ENCODE measurements at places on chromosomes 7 and 10. TPM values are rescaled to one million over a fixed set of nuclear protein-coding genes. Genes with fewer than 3 reads are reported as not detected.

GRCh38 chr7:10721289-10721688 is 252.4 kb upstream of the PHF14 start:
- H3K27me3 ChIP-seq = no peaks in the 10 kb centered on the region
- H3K36me3 ChIP-seq = no peaks in the 10 kb centered on the region

DNA sequence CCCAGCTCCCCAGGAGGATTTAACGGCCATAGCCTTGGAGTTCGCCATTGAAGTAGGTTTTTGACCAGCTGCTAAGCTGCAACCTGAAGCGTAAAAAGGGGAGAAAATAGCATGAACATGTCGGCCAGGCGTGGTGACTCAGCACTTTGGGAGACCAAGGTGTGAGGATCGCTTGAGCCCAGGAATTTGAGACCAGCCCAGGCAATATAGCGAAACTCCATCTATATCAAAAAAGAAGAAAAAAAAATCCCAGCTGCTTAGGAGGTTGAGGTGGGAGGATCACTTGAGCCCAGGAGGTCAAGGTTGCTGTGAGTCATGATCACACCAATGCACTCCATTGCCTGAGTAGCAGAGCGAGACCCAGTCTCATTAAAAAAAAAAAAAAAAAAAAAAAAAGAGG is 32.2 kb upstream of the MCU start:
- H3K27ac ChIP-seq = peak overlapping the region; percentile 64
- no peaks in the 10 kb centered on the region for H3K36me3 ChIP-seq
- H3K27me3 ChIP-seq = no peaks in the 10 kb centered on the region
- H3K4me3 ChIP-seq = no peak overlapping the region

DNA sequence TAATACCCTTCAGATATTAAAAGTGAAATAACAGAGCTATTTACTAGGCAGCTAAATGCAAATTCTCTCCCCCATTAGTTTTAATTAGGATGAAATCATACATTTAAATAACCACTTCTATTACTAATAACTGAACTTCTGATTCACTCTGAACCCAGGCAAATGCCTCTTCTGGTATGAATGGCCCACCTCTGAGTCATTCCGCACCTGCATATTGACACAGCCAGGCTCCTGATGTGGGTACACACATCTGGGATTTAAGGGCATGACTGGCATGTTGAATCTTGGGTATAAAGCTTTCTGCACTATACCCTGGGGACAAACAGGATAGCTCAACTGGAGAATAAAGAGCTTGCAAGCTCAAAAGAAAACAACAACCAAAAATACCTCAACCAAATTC is 140.9 kb downstream of the AUTS2 start:
- peak; percentile 52 for DNase-seq
- H3K4me1 ChIP-seq = no peaks in the 10 kb centered on the region
- no peak overlapping the region for H3K4me3 ChIP-seq
- H3K27me3 ChIP-seq = peaks cover 16% of the 10 kb centered on the region
- no peak overlapping the region for H3K27ac ChIP-seq

- H3K4me3 ChIP-seq = peak overlapping the region; percentile 77
- peak; percentile 48 for DNase-seq
- peaks cover 50% of the 10 kb centered on the region for H3K4me1 ChIP-seq
These were observed 677 bp downstream of the SKAP2 start for GRCh38 chr7:26863518-26864308.

- no peaks in the 10 kb centered on the region for H3K27me3 ChIP-seq
- no peak overlapping the region for H3K27ac ChIP-seq
- H3K36me3 ChIP-seq = no peaks in the 10 kb centered on the region
These were observed 125.8 kb downstream of the ICA1 start for GRCh38 chr7:8136051-8136730.

The TSPAN13 gene
- 26.5 TPM for total RNA-seq

The NXPH1 gene
- not detected for total RNA-seq

- H3K4me3 ChIP-seq = no peak overlapping the region
- H3K36me3 ChIP-seq = no peaks in the 10 kb centered on the region
- H3K27me3 ChIP-seq = peaks cover 72% of the 10 kb centered on the region
- H3K27ac ChIP-seq = no peak overlapping the region
These were observed 3.6 kb downstream of the INMT start for GRCh38 chr7:30755384-30756154.

GRCh38 chr10:113317489-113317888 is 235.4 kb upstream of the HABP2 start:
- no peak overlapping the region for H3K27ac ChIP-seq
- no peaks in the 10 kb centered on the region for H3K36me3 ChIP-seq
- H3K4me1 ChIP-seq = no peaks in the 10 kb centered on the region

The FANK1 gene
- total RNA-seq = 24.7 TPM

- no peaks in the 10 kb centered on the region for H3K27me3 ChIP-seq
- peaks cover 7% of the 10 kb centered on the region for H3K36me3 ChIP-seq
- H3K27ac ChIP-seq = no peak overlapping the region
- no peak overlapping the region for H3K4me3 ChIP-seq
- H3K4me1 ChIP-seq = peaks cover 4% of the 10 kb centered on the region
- DNase-seq = no peak
These were observed 5.7 kb downstream of the PDK4 start for GRCh38 chr7:95590387-95591248.

The SLC39A12 gene
- not detected for total RNA-seq

DNA sequence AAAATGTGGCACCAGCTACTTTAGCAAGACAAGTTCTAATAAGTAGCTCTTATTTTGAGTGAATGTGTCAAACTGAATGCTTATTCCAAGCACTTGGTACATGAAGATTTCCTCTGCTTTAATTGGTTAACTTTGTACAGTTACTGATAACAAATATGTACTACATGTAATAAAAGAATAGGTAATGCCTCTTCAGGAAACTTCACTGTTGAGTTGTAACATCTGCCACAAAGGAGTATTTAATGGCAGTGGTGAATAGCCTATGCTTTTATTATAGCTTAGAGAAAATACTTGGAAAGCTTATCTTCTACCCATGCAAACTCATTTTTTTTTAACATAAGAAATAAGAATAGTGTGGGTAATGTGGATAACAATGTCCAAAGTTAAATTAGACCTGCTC is 82.6 kb downstream of the CYP51A1 start:
- DNase-seq = no peak
- H3K36me3 ChIP-seq = 0 out of 2 replicates have a peak, but pooled peaks cover 4% of the 10 kb centered on the region
- no peak overlapping the region for H3K27ac ChIP-seq
- no peak overlapping the region for H3K4me3 ChIP-seq
- no peaks in the 10 kb centered on the region for H3K27me3 ChIP-seq

- no peaks in the 10 kb centered on the region for H3K4me1 ChIP-seq
- H3K4me3 ChIP-seq = no peak overlapping the region
- H3K27ac ChIP-seq = no peak overlapping the region
- H3K27me3 ChIP-seq = no peaks in the 10 kb centered on the region
These were observed 450.6 kb upstream of the AUTS2 start for GRCh38 chr7:69147631-69148030.
